Memory B cell (primary cell): ENCODE measurements at places on chromosomes 3 and 15.

- no peak for DNase-seq
Observed at GRCh38 chr3:44065311-44066094, 176.2 kb upstream of the TOPAZ1 start.

GRCh38 chr15:93565201-93565600 is 476.2 kb upstream of the RGMA start:
- DNase-seq = no peak

DNA sequence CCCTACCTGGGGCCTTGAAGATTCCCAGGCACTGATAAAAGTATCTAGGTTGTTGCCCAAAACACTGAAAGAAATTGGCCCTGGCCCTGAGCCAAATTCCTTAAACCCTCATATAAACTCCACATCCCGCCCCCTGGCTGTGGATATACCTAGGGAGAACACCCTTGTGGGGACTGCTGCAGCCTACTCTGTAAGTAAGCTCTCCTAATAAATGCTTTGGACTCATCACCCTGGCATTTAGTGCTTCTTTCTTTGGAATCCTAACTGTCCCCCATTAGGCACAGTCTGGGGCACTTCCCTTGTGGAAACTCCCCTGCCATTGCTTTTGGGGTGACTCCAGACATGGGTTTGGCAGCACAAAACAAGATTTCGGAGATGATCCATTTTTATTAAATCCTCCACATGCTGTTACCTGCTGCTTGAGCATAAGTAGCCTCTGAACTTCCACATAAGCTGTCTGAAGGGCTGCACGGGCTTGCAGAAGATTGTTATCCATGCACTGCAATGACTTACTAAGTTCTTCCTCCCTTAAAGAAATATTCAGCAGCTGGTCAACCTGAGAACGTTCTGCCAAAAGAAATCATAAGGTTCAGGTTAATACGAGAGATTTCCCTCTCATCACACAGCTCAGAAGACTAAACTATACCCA is 46.4 kb downstream of the ZNF106 start:
- no peak for DNase-seq

GRCh38 chr3:6204891-6205290 is 656.0 kb upstream of the GRM7 start:
- DNase-seq = peak; percentile 12

DNA sequence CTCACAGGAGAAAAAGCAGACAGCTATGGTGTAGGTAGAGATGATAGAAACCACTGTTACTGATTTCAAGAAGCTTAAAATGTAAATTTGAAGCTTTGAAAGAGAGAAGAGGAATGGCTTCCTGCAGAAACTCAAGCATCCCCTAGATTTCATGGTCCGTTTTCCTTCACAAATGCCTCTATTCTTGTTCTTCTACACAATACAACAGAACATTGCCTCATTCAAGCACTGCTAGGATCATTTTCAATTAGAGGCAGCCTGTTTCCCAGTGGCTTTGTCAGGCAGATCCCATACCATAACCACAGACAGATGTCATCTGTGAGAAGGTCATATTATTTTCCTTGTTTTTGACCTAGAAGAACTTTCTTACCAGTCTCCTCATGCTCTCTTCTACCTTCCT is 77.9 kb upstream of the SPRED1 start:
- DNase-seq = no peak

- DNase-seq = no peak
Observed at GRCh38 chr15:66739287-66739686, 37.3 kb downstream of the SMAD6 start.

- DNase-seq = no peak
Observed at GRCh38 chr3:168417016-168417415, 321.3 kb upstream of the GOLIM4 start.

DNA sequence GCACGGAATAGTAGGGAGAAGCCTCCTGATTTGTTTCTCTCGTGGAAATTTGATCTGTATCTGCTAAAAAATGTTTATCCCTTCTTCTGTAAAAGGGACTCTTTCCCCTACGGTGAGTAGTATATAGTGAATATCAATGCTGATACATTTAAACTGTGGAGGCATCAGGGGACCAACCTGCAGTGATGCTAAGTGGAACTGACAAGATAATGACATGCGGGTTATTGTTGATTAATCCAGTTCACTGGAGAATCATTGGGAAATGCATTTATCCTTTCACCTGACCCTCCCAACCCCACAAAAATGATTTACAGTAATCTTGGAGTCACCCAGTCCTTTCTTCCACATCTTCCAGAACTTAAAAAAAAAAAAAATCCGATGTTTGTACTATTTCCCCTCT is 264.8 kb downstream of the PTPRG start:
- no peak for DNase-seq

DNA sequence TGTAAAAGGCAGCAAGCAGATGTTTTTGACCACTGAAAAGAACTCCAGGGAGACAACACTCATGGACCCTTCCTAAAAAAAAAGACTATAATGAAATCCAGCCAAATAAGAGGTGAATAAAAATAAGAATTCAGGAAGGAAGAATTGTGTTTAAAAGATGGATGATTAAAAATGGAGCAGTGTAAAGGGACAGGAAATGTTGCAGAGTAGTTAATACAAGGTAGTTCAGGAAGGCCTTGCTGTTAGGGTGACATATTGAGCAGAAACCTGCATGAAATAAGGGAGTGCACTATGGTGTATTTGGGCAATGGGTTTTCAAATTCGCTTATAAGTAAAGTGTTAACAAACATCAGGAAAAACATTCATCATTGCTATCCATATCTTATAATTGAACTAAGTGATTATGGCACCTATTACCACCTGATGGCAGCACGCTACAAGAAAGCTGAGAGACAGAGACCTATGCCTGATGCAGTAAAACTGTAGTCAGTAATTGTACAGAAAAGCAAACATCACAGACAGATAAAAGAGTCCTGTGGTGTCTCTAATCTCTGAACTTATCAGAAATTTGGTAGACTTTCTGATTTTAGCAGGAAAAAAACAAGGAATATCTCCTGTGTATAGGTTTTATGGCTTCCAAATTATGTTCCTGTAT is 5.8 kb upstream of the DBR1 start:
- no peak for DNase-seq

DNA sequence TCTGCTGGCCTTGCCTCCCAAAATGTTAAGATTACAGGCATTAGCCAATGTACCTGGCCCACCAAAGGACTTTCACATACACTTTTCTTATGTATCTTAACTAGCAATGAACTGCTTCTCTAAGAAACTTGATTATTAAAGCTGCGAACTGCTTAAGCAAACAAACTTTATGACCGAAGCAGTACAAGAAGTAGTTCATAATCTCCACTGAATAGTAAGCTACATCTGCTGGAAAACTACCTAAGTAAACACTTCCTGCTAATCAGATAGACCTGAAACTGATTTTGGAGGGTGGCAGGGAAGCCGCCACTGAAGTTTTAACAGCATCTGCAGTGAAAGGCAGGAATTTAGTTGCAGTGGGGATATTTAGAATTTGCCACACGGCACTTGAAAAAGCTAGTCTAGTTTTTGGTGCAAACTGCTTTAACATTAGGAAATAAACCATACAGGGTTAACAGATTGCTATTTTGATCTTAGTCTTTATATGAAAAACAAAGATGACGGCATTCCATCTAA is 8.1 kb downstream of the HYPK start:
- DNase-seq = no peak

- DNase-seq = no peak
Observed at GRCh38 chr15:35130245-35130644, 45.1 kb upstream of the NANOGP8 start.

DNA sequence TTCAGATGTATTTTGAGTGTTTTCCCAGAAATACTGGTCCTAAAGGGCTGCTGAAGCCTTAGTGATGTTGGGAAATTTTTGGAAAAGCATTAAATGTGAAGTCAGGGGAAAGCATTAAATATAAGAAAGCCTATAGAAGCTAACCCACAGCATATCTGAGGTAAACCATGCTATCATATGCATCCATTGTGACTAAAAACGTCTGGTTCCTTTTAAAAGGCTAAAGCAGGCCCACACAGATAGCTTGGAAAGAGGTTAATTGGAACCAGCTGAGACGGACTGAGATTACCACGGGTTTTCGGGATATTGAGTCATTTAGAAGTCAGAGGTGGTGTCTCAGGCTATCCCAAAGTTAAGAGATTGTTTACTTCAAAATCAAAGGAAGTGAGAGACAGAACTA is 78.2 kb downstream of the CYP19A1 start:
- DNase-seq = no peak

DNA sequence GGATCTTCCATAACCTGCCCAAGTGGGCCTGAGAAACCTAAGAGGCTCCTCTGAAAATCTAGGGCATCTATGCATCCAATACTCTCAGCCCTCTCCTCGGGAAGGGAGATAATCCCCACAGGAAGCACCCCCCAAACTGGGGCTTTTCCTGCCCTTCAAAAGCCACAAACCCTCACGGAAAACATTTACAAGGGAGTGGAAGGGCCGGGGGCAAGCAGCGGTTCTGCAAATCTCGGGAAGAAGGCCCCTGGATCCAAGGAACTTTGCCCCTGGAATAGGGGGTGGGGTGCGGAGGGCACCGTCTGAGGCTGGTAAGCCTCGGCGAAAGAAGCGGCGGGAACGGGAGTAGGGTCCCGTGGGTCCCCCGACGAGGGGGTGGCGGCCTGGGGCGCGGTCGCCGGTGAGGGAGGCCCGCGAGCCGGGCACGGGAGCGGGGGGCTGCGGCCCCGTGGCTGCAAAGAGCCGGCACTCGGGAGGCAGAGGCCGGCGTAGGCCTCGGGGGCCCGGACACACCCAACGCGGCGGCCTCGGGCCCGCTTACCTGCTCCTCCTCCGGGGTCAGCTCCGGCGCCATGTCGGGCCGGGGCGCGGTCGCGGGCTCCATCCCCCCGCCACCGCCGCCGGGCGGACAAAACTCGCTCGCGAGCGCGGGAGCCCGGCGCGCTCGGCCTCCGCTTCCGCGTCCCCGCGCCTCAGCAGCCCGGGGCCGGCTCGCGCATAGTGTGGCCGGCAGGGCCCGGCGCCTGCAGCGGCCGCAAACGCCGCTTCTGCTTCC is 755 bp downstream of the PTPN9 start:
- peak; percentile 21 for DNase-seq

DNA sequence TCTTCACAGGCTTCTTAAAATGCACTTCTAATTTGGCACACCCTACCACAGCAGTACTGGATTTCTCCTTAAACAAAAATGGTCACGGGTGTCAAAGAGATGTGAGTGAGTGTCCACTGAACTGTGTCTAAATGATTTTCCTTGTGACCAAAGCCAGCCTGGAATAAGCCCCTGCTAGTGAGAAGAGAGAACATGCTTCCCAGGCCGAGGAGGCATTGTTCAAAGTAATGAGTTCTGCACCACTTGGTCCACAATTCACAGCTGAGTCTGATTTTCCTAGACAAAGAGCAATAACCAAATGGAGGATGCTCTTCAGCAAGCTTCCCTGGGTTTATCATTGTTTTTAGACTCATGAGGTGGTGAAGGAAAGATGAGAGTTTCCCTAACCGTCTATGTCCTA is 3.8 kb downstream of the PLCH1 start:
- no peak for DNase-seq

DNA sequence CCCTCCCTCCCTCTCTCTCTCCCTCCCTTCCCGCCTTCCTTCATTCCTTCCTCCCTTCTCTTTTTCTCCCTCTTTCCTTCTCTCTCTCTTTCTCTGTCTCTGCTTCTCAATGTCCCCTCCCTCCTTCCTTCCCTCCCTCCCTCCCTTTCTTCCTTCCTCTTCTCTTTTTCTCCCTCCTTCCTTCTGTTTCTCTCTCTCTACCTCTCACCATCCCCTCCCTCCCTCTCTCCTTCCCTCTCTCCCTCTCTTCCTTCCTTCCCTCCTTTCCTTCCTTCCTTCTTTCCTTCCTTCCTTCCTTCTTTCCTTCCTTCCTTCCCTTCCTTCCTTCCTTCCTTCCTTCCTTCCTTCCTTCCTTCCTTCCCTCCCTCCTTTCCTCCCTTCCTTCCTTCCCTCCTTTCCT is 504.6 kb downstream of the EPHA3 start:
- no peak for DNase-seq

- no peak for DNase-seq
Observed at GRCh38 chr3:81245043-81245442, 516.4 kb downstream of the GBE1 start.

DNA sequence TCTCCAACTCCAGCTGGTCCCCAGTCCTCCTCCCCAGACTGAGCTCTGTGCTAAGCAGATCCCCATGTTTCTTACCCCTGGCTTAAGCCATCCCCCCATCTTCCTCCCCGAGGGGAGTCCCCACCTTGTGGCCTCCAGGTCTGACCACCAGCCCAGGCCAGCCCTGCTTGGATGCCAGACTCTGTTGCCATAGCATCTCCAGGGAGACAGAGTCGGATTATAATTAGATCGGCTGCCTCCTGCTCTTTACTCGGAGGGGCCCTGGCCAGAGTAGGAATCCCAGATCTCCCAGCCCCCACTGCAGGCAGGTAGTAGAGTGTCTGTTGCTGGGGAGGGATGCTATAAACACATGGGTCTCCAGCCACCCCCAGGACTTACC is 2.4 kb downstream of the KLHDC8B start:
- no peak for DNase-seq

DNA sequence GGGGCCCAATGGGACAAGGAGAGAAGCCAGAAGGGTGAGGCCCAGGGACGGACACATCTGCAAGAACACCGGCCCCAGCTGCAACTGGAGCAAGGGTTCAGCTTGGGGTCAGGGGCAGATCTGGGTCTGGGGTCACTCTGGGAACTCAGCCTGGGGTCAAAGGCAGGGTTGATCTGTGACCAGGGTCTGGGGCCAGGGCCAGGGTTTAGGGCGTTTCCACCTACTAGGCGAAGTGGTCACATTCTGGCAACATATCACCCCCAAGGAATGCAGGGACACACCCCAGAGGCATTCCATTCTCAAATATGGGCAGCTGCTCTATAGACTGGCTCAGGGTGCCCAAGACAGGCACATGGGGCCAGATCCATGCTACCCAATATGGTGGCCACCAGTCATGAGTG is 9.0 kb downstream of the UROC1 start:
- DNase-seq = no peak

- peak; percentile 32 for DNase-seq
Observed at GRCh38 chr15:98650417-98651035, 2.2 kb downstream of the IGF1R start.

DNA sequence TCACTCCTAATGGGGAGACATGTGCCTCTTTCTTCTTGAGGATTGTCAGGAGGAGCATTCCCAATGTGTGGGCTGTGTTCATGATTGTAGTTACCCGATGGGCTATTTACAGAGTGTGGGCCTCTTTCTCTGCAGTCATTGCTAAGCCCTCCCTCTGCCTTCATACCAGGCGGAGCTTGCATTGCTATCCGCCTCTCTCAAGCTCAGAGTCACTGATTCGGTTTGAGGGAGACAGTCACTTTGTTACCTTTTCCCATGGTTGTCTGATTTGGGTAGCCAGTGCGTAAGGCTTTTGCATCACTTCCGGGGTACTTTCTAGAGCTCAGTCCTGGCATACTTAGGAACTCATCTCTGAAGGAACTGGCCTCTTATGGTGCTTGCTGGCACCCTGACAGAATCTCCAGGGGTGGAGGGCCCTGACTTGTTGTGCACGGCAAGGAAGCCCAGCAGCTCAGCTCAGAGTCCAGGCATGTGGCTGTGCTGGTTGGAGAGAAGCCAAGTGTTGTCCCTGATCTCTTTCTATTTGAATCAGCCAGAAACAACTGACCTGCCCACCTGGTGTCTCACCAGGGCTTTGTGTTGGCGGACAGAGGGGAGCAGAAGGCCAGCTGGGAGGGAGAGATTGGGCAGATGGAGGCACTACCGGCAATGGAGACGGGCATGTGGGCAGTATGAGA is 79.8 kb downstream of the EPHB1 start:
- no peak for DNase-seq
